Stimulated activated memory B cell treated with anti-CD40 and anti-IgM and Interleukin-4, amounts not matched to agents 10 μg/mL and 1 μg/mL and 100 μg/mL, for 72 hours (primary cell): ENCODE measurements at places on chromosomes 7 and 10.
A peak's percentile ranks its signal among the peaks of the same experiment; 100 is the strongest.

DNA sequence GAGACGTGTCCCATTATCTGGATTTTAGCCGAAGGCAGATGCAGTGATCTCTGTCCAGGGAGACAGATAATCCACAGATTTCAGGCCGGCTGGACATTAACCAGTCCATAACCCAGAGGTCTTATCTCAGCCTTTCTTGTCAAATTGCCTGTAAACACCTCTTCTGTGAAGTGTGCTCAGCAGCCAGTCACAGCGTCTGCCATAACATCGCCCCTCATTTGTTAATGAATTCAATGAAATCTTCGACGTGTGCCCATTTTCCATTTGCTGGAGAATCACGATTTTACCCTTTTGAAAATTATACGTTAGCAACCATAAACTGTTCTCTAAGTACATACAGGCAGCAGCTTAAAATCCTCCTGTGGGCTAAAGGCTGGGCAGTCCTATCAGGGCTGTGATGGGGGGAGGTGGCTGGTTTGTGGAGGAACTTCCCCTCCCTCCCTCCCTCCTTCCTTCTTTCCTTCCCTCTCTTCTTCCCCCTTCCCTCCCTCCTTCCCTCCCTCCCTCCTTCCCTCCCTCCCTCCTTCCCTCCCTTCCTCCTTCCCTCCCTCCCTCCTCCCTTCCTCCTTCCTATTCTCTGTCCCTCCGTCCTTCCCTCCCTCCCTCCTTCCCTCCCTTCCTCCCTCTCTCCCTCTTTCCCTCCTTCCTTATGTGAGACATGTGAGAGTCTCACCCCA lies 26.6 kb upstream of the FAM20C start:
- H3K27me3 ChIP-seq, result peaks cover 68% of the 10 kb centered on the region
- no peak overlapping the region for H3K4me3 ChIP-seq
- H3K27ac ChIP-seq, result no peak overlapping the region
- H3K36me3 ChIP-seq, result no peaks in the 10 kb centered on the region

DNA sequence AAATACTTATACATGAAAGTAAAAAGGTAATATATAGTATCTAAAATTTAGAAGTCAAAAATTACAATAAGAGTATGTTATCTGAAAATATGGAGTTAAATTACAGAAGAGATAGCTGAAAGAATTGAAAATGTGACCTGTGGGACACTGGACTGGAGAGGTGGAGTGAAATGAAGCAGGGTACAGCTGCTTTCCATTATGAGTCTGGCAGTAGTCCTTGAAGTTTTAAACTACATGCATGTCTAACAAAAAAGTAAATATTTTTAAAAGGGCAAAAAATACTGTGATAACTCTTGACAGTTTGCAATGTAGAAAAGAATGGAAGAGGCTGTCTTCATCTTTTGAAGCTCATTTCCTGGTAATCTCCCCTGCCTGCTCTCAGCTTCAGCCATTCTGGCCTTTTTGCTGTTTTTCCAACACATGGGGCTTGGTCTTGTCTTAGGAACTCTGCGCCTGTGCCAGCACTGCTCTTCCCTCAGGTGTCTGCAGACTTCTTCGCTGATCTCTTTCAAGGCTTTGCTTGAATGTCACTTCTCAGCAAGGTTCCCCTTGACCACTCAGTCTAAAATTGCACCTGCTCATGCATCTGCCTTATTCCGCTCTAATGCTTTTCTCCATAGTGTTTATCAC lies 36.9 kb downstream of the PTPRZ1 start:
- no peak overlapping the region for H3K27ac ChIP-seq
- no peaks in the 10 kb centered on the region for H3K27me3 ChIP-seq
- ATAC-seq, result no peak
- H3K4me3 ChIP-seq, result no peak overlapping the region
- no peaks in the 10 kb centered on the region for H3K36me3 ChIP-seq

GRCh38 chr7:123190109-123190831 lies 9.5 kb downstream of the SLC13A1 start:
- no peaks in the 10 kb centered on the region for H3K36me3 ChIP-seq
- H3K27ac ChIP-seq, result no peak overlapping the region
- no peak overlapping the region for H3K4me3 ChIP-seq
- no peaks in the 10 kb centered on the region for H3K27me3 ChIP-seq

GRCh38 chr7:66921396-66921917 lies 432 bp downstream of the TMEM248 start:
- H3K27me3 ChIP-seq, result no peaks in the 10 kb centered on the region
- ATAC-seq, result peak; percentile 65
- peak overlapping the region; percentile 95 for H3K4me3 ChIP-seq

DNA sequence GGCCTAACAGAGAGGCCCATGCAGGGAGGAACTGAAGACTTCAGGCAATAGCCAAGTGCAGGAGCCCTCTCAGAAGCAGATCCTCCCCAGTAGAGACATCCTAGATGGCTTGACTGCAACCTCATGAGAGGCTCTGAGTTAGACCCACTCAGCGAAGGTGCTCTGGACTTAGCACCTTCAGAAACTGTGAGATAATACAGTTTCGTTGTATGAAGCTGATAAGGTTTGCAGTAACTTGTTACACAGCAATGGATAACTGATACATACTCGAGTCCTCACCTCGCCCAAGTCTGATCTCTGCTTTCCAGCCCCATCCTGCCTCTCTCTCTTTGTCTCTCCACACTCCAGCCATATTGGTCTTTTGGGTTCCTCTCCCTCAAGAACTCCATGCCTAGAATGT lies 136.4 kb upstream of the EEPD1 start:
- H3K27ac ChIP-seq, result no peak overlapping the region
- H3K27me3 ChIP-seq, result peaks cover 9% of the 10 kb centered on the region
- no peak overlapping the region for H3K4me3 ChIP-seq
- H3K36me3 ChIP-seq, result no peaks in the 10 kb centered on the region
- no peaks in the 10 kb centered on the region for H3K4me1 ChIP-seq

- no peak overlapping the region for H3K4me3 ChIP-seq
- H3K27ac ChIP-seq, result no peak overlapping the region
- ATAC-seq, result no peak
These were observed 180.7 kb upstream of the PFKP start for GRCh38 chr10:2886662-2887061.

DNA sequence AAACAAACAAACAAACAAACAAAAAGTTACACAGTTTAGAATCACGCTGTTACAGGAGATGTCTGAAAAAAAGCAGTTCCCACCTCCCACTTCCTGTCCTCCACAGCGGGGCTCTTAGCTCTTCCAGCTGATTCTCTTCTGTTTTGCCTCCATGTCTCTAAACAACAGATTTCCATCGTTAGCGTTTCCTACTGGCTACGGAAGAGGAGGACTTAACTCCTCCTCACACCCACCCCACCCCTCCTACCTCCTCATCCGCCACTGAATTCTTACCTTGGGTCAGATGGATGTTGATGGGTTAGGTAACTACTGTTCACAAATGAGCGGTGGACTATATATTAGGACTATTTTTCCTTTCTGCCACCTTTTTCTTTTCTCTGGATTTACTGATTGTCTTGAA lies 36.8 kb upstream of the NUB1 start:
- no peak overlapping the region for H3K4me3 ChIP-seq
- peaks cover 66% of the 10 kb centered on the region for H3K27me3 ChIP-seq
- no peak overlapping the region for H3K27ac ChIP-seq
- ATAC-seq, result no peak
- no peaks in the 10 kb centered on the region for H3K36me3 ChIP-seq

DNA sequence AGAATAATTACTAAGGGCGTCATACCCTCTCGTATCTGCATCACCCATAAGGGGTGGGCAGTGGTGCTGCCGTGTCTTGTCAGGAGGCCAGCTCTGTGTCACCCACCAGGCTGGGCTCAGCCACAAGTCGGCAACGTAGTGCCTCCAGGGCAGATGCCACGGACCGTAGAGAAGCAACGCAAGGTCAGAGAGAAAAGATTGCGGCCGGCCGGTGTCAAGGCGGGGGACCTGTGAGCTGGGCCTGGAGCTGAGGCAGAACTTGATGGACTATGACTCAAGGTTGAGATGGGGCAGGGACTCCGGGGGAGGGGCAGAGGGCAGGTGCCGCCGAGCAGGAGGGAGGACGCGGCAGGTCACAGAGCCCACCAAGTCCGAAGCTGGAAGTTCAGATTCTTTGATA lies 29.5 kb downstream of the FOXK1 start:
- H3K27ac ChIP-seq, result peak overlapping the region; percentile 88
- no peaks in the 10 kb centered on the region for H3K27me3 ChIP-seq
- peaks cover 31% of the 10 kb centered on the region for H3K36me3 ChIP-seq
- peak overlapping the region; percentile 77 for H3K4me3 ChIP-seq
- H3K4me1 ChIP-seq, result peaks cover 70% of the 10 kb centered on the region
- no peak for ATAC-seq

GRCh38 chr10:91709394-91709798 lies 76.5 kb upstream of the PPP1R3C start:
- no peaks in the 10 kb centered on the region for H3K36me3 ChIP-seq
- H3K4me3 ChIP-seq, result no peak overlapping the region
- no peak for ATAC-seq
- H3K4me1 ChIP-seq, result no peaks in the 10 kb centered on the region
- peaks cover 18% of the 10 kb centered on the region for H3K27me3 ChIP-seq

DNA sequence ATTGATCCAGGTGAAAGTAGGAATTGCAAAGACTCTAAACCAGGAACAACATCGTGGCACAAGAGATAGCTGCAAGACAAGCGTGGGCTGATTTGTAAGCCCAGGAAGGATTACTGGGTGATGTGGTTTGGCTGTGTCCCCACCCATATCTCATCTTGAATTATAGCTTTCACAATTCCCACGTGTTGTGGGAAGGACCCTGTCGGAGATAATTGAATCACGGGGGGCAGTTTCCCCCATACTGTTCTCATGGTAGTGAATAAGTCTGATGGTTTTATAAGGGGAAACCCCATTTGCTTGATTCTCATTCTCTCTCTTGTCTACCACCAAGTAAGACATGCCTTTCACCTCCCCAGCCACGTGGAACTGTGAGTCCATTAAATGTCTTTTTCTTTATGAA lies 59.5 kb downstream of the ST8SIA6 start:
- no peak for ATAC-seq
- no peak overlapping the region for H3K27ac ChIP-seq
- H3K4me3 ChIP-seq, result no peak overlapping the region
- peaks cover 9% of the 10 kb centered on the region for H3K27me3 ChIP-seq
- H3K4me1 ChIP-seq, result no peaks in the 10 kb centered on the region
- no peaks in the 10 kb centered on the region for H3K36me3 ChIP-seq

DNA sequence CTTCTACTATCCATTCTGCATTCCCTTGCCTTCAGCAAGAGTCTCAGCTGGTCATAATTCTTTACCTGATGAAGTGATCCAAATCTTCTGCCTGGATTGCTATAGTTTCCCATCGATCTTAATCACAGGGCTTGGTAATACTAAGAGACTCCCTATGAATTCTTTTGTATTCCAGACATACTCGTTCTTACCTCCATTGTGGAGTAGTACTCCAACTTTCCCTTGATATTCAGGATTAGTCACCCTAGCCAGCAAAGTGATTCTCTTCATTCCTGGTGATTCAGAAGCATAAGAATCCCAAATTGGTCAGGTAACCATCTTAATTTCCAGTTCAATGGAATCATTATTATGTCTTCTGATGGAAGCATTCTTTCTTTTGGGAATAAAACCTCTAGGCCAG lies 96.7 kb downstream of the TWIST1 start:
- H3K4me1 ChIP-seq, result no peaks in the 10 kb centered on the region
- H3K4me3 ChIP-seq, result no peak overlapping the region
- peaks cover 41% of the 10 kb centered on the region for H3K27me3 ChIP-seq

- no peak overlapping the region for H3K27ac ChIP-seq
- no peaks in the 10 kb centered on the region for H3K36me3 ChIP-seq
- no peaks in the 10 kb centered on the region for H3K4me1 ChIP-seq
These were observed 7.3 kb downstream of the TSPAN15 start for GRCh38 chr10:69458430-69459100.
